Brain pericyte (primary cell): ENCODE measurements at places on chromosomes 16 and 17.

- DNase-seq, result no peak
These were observed 10.9 kb downstream of the SLC35G3 start for GRCh38 chr17:35183332-35183731.

- DNase-seq, result no peak
These were observed 14.1 kb downstream of the MYO1C start for GRCh38 chr17:1478418-1478817.

- no peak for DNase-seq
These were observed 152.6 kb downstream of the CDH11 start for GRCh38 chr16:64969221-64969620.

GRCh38 chr17:81416612-81417011 is 21.4 kb downstream of the BAHCC1 start:
- DNase-seq, result no peak

- no peak for DNase-seq
These were observed 174.4 kb upstream of the HS3ST3A1 start for GRCh38 chr17:13776027-13776551.

DNA sequence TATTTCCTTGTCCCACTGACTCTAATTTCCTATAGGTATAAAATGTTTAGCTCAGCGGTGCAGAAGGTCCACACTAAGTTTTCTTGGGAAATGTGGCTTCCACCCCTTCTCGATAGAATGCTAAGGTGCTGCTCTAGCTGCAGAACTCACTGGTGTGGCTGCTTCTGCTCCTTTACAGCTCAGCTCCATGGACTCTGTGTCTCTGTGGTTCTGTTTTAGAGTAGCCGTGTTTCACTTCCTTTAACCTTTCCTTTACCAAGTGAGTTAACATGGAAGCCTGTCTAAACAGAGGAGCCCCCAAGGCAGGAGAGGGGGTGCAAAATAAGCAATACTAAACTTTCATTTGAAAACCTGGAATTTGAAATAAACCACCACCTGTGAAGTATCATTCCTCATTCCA is 65.3 kb downstream of the SPECC1 start:
- no peak for DNase-seq

- DNase-seq, result no peak
These were observed 86.0 kb upstream of the KIF2B start for GRCh38 chr17:53736516-53737240.

DNA sequence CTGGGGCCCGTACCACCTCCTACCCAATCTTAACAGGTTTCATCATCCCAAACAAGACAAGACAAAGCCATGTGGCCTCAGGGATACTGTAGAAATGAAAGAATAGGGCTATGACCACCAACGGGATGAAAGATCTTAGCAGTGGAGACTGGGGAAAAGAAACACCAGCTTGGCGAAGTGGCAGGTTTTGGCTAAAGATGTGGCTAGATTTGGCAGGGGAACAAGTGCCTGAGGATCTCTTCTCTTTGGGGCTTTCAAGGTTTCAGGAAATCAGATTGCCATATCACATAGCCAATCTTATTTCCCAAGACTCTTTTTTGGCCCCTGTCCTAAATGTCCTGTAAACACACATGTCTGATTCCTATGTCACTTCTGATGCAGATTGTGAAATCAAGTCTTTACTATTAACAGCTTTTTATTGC is 6.9 kb downstream of the KRT24 start:
- DNase-seq, result no peak
